ENCODE measurements at places on chromosomes 1 and 21.

GRCh38 chr1:67441183-67441582 is 11.0 kb upstream of the SERBP1 start:
- DNase-seq = no peak

DNA sequence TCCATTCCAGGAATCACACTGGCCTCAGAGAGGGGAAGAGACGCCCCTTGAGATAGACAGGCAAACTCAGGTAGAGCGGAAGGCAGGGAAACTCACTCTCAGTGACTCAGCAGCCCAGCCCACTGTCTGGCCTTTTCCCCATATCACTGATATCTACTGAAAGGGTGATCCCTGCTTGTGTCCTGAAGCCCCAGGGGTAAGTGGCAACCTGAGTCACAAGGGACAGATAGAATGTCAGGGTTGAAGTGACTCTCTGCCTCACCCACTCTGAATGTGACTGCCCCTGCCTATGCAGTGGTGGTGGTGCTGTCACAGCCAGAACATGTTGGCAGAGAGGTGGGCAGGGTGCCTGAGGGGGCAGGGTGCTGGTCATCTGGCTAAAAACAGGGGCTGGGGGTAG is 157.5 kb upstream of the FGGY start:
- DNase-seq = no peak

DNA sequence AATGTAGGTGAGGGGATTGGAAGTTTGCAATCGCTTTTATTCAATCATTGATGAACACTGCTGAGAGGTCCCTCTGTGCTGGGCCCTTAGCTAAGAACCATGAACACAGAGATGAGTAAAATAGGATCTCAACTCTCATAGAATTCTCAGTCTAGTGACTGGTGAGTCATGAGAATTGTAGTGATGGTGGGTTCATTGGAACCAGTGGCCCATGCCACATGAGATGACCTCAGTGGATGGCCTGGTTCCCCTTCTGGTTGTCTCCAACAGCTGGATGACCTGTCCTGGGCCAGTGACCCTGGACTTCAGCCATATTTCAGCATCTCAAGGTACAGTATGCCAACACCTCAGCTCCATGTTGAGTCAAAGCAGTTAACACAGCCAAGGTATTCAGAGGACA is 21.3 kb upstream of the S100A10 start:
- no peak for DNase-seq

- DNase-seq = no peak
These were observed at the start of gene CHI3L2 for GRCh38 chr1:111227434-111227833. CHI3L2 (plus strand) TSS chr1:111227713; CDS start chr1:111227730, 17 bp downstream.

GRCh38 chr1:66767626-66768025 is 15.4 kb downstream of the DYNLT5 start:
- DNase-seq = no peak

DNA sequence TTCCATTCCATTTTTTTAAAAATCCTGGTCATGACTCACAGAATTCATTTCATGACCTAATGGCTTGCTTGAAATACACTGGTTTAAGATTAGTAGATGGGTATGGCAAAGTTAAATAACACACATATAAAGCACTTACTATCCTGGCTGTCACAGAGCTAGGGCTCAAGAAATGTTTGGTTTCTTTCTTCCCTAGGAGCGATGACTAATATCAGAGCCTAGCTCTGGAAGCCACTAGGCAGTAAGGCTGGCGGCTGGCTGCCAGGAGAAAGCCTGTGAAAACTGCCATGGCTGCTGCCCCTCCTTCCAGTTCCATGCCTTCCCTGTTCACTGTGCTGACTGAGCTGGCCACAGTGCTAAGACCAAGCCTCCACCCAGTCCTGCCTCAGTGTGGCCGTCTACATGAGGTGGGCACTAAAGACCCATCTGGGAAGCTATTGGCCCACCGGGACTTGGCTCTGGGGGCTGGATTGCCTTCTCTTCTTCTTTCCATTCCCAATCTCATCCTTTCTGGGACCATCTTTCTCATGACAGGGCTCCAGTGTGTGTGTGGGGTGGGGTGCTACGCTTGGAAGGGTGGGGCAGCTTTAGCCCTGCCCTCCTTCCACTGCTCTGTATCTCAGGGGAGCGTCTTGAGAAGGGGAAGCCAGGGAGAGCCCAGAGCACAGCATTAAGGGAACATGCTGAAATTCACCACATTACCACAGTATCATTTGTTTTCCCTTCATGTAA is 10.8 kb upstream of the ASCL5 start:
- no peak for DNase-seq

GRCh38 chr1:25893116-25893515 is 13.1 kb downstream of the STMN1 start:
- DNase-seq = no peak

Data from activated T-cell treated with anti-CD3 and anti-CD28 coated beads for 24 hours (primary cell).